Esophagus muscularis mucosa (tissue), 4 donors: ENCODE measurements at places on chromosomes 7 and 10. TPM values are rescaled to one million over a fixed set of nuclear protein-coding genes. Genes with fewer than 3 reads are reported as not detected.

Gene MSS51
- total RNA-seq = 1.7 TPM

Gene BICC1
- 20.8 TPM for total RNA-seq

Gene PTPRE
- total RNA-seq = 16.9 TPM

Gene MGAM2
- total RNA-seq = under 0.01 TPM

Gene GPNMB
- 75.2 TPM for total RNA-seq

Gene DGKI
- total RNA-seq = 2.0 TPM

Gene DNAH11
- total RNA-seq = 14.2 TPM

Gene CLRN3
- not detected for total RNA-seq

Gene SEC31B
- 5.2 TPM for total RNA-seq

Gene AKR1C4
- total RNA-seq = not detected

Gene HMX3
- total RNA-seq = not detected

Gene CYP3A7
- total RNA-seq = not detected

Gene CALCR
- total RNA-seq = not detected

Gene RELN
- 4.9 TPM for total RNA-seq

Gene CCDC3
- 45.4 TPM for total RNA-seq

Gene AKR1C1
- total RNA-seq = 88.6 TPM

Gene GRB10
- 55.2 TPM for total RNA-seq

Gene TDRD1
- total RNA-seq = not detected

Gene SEMA4G
- 2.5 TPM for total RNA-seq

Gene PAPOLB
- total RNA-seq = 0.32 TPM

Gene ZNF800
- total RNA-seq = 26.6 TPM
